Right ventricle myocardium superior (tissue), 1 donor: ENCODE measurements at places on chromosomes 7 and 10. TPM values are rescaled to one million over a fixed set of nuclear protein-coding genes. Genes with fewer than 3 reads are reported as not detected.

GRCh38 chr7:39594988-39595620 is 28.3 kb upstream of the RALA start:
- no peak for DNase-seq

DNA sequence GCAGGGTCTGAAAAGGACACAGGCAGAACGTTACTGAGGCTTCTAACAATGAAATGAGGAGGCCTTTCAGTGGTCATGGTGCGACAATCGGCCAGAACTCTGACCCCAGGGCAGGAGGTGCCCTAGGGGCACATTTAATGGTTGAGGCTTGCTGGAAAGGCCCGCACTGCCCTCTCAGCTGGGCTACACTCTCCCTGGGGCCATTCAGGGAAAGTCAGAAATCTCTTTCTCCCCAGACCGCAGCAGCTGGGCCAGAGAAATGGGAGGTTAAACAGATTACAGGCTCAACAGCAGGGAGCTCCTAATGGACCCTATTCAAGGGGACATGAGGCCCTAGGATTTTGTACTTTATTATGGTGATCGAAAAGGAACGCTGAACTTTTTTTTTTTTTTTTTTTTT is 85.6 kb upstream of the FGFR2 start:
- DNase-seq = no peak

DNA sequence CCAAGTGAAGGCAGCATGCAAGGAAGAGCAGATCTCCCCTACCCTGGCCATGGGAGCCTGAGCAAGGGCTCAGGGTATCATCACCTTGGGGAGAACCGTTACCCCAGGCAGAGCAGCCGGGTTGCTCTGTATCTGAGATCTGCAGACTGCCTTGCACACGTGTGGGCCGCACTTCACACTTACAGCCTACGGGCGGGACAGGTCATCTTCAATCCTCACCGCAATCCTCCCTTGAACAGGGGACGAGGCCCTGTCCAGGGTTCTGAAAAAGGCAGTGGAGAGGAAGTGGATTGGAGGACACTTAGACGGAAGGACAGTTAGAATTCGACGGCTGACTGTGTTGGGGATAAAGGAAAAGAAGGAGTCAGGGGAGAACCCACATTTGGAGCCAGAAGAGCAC is 51.4 kb downstream of the NPS start:
- DNase-seq = no peak

GRCh38 chr7:50665403-50666123 is 100.4 kb upstream of the DDC start:
- no peak for DNase-seq

DNA sequence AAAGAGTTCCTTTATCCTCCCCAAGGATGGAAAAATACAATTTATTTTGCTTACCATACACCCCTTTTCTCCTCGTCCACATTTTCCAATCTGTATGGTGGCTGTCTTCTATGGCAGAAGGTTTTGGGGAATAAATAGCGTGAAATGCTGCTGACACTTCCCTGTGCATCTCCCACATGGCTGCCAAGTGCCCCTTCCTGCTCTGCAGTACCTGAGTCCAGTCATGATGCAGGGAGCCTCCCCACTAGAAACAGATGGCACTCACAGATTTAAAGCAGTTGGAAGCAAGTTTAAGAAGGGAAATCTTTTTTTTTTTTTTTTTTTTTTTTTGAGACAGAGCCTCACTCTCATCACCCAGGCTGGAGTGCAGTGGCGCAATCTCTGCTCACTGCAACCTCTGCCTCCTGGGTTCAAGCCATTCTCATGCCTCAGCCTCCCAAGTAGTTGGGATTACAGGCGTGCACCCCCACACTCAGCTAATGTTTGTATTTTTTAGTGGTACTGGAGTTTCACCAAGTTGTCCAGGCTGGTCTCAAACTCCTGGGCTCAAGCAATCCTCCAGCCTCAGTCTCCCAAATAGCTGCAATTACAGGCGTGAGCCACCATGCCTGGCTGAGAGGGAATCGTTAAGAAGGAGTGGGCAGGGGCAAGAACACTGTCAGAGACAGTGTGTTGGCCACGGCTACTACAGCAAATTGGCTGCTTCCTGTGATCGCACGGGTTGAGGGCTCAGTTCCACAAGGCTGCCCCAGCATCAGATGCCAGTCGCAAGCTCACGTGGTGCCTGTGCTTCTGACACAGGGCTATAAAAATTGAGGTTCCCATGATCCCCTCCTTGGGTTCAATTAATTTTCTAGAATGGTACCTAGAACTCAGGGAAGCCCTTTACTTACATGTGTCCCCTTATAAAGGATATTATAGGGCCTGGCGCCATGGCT is 5.3 kb upstream of the PILRA start:
- DNase-seq = no peak

GRCh38 chr10:43336641-43337318 is 34.7 kb upstream of the FXYD4 start:
- peak; percentile 21 for DNase-seq

DNA sequence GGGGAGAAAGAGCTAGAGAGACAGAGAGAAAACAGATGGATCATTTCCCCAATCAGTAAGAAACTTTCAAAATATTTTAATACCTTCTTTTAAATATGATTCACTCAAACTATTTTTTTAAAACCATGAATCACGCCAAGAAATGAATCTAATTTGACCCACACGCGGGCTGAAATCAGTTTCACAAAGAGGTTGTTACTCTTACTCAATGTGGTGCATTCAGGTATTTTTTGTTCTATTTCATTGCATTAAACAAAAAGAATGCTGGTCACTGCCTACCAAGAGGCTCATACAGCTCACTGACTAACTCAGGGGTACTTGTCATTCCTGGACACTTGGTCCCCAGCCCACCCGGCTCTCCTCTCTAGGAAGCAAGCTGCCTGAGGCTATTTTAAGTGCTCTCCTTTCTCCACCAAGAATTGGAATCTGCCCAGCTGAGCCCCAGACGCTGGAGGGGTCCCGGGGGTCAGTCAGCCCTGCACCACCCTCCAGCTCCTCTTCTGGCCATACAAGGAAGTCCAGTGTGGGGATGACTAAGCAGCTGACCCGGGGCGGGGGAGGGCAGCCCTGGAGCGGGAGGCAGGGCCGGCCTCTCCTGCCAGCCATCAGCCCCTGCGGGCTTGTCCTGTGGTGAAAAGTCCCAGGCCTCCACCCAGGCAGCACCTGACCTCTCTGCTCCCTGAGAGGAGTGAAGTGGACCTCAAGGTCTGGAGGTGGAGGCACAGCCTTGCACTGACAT is 21.7 kb upstream of the PFKP start:
- peak; percentile 77 for DNase-seq

DNA sequence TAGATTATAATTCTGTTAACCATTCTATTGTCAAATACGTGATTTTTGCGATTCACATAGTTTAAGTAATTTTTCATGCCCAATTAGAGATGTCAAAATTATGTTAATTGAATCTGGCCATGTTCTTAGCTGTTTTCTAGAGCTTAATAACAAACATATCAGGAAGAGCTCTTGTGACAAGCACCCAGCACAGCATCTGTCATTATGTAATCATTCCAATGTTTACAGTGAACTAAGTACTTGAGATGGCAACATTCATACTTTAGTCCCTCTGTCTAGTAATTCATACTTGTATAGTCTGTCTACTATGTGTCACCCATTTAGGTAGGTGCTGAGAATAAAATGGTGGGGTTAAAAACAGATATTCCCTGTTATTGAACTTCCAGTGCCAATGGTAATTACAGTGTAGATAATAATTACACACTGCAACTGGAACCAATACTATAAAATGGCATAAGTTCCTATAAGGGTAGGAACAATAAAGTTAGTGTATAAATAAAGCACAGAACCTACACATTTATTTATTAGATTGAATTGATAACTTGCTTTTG is 55.2 kb downstream of the ZEB1 start:
- DNase-seq = no peak

GRCh38 chr10:96280859-96281258 is 9.5 kb upstream of the BLNK start:
- DNase-seq = no peak

GRCh38 chr10:61662794-61663259 is at the start of gene CABCOCO1:
Gene CABCOCO1 (plus strand): TSS chr10:61662929. CDS start chr10:61662973, 44 bp downstream.
- DNase-seq = peak; percentile 70

DNA sequence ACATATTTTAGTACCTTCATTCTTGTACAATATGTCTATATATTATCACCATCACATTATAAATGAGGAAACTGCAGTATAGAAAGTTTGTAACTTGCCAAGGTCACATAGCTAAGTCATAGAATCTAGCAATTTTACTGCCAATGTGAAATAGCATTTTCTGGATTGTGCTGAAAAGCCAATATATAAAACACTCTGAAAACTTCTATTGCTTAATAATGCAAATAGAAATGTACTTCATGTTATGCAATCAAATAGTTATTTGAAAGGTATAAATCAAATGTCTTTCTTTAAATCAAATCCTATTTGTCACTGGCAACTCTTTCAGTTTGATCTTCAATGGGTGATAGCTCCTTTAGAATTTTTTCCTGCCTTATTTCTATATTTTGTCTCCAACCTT is 129.5 kb downstream of the TMEM26 start:
- no peak for DNase-seq

GRCh38 chr10:74923556-74923955 is 97.2 kb downstream of the KAT6B start:
- DNase-seq = no peak

DNA sequence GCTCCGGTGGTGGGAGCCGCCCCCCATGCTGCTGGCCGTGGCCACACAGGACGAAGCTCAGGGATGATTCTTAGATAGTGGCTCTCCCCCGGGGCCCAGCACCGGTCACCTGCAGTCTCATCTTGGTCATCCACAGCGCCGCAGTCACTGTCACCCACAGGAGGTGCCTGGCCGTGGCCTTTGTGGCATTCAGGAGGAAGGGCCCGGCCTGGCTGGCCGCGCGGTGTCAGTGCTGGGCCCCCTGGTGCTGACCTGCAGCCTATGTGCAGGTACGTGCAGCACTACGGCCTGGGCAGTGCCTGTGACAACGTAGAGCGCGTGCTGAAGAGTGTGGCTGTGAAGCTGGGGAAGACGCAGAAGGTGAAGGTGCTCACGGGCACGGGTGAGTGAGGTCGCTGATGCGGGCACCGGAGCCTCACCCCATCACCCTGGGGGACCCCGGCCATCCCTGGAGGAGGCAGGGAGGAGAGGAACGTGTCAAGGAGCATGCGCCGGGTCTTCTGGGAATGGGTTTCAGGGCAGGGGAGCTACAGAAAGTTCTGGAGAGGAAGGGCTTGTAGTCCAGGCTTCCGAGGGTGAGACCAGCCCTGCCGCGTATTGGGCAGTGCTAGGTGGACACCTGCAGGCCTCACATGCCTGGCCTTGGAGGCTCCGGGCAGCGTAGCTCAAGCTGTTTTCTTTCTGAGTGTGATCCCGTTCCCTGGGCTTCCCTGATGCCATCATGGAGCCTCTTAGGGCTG is 5.0 kb downstream of the SPRN start:
- DNase-seq = no peak

DNA sequence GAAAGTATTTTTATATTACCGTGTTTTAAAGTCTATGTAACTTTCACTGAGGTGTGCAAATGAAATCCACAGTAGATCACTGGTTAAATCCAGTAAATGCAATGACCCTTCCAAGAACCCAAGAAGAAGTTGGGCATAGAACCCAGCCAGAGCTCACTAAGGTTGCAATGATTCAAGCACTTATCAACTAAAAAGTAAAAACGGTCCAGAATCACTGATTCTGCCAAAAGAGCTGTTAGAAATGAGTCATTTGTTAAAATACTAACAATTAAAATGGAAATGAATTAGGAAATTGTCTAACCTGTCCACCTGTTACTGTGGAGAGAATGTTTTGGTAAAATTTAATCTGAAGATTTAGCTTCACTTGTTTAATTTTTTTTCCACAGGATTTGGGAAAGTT is 74.4 kb downstream of the ANK3 start:
- DNase-seq = no peak

DNA sequence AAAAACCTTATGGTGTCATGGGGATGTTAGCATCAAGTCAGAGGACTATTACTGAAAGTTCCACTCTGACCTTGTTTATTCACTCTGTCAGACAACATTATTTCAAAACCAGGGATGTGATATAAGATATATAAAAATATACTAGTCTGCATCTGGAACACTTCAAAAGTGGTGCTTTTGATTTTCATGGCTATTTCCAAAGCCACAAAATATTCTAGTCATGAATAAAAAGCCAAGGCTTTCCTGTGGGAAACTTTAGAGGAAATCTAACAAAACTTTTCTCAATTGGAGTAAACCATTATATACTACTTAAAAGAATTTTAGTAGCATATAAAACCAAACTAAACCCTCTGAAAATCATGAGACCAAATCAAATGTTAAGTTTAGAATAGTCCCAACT is 205.2 kb downstream of the TMEM26 start:
- no peak for DNase-seq

DNA sequence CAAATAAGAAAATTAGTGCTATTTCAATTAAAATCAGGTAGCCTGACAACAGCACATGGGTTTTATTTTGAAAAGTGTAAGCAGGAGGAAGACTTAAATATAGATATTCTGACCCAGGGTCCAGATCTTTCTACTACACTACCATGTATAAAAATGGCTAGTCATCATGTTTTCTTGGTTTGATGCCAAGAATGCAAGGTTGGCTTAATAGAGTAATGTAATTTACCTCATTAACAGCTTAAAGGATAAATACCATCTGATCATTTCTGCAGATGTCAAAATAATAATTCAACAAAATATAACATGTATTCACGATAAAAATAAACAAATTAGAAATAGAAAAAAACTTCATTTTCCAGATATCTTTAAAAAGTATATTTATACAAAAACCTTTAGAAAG is 39.4 kb downstream of the FRMD4A start:
- no peak for DNase-seq

DNA sequence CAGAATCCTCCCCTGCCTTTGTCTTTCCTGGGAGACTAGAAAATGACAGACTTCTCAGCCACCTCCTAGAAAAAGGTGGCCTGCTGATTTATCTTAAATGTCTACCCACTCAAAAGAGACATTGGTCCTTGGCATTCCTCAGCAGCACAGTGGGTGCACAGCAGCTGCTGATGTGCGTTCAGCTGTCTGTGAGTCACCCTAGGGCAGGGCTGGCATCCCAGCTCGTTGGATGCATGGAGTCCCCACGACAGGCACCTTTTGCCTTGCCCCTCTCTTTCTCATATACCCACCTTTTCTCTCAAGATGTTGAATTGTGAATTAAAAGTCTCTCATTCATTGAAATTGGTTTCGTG is 113.0 kb downstream of the DOCK1 start:
- no peak for DNase-seq

GRCh38 chr7:39602351-39602750 is 21.0 kb upstream of the RALA start:
- no peak for DNase-seq

Gene DKK1
- not detected for total RNA-seq

Gene LRRC17
- 1.0 TPM for total RNA-seq

Gene SPDYE6
- total RNA-seq = not detected

Gene KMT2C
- 34.8 TPM for total RNA-seq

Gene NANOS1
- total RNA-seq = 10.0 TPM

Gene ABCA13
- 0.16 TPM for total RNA-seq
